Astrocyte of the hippocampus (primary cell): ENCODE measurements at places on chromosomes 4 and X.

GRCh38 chr4:166064721-166065120 lies 191.7 kb downstream of the TLL1 start:
- no peak for DNase-seq

DNA sequence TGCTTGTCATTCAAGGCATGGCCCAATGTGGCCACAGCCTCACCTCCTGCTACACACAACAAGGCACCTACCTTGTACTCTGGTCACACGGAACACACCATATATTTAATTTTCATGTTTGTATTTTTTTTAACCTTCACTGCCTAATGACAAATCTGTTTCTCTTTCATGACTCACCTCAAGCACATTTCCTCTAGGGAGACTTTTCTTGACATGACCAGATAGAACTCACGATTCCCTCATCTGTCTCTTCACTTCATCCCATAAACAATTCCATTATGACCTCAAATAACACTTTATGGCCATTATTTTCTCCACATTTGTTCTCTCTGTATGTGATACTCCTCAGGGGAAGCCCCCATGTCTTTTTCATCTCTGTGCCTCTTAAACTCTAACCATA lies 11.1 kb downstream of the DRP2 start:
- DNase-seq, result no peak

- no peak for DNase-seq
Measured at GRCh38 chrX:68833448-68833805, 4.6 kb downstream of the EFNB1 start.

- no peak for DNase-seq
Measured at GRCh38 chr4:140710908-140711622, 45.1 kb downstream of the TBC1D9 start.

GRCh38 chr4:69239557-69240168 lies 25.1 kb upstream of the UGT2B11 start:
- no peak for DNase-seq

DNA sequence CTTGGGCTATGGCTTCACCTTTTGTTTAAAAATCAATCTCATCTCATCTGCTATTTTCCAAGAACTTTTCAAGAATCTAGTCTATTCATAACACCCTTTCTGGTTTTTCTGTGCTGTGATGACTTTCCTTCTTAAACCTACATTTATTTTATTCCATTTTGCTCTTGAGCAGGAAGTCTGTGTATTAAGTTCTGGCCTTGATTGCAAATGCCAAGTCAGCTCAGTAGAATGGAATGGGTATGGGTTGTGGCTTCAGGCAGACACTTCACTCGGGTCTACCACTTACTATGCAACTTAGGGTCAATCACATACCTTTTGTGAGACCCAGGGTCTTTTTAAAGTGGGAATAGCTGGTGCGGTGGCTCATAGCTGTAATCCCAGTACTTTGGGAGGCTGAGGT lies 522.3 kb downstream of the TRIML1 start:
- peak; percentile 11 for DNase-seq

DNA sequence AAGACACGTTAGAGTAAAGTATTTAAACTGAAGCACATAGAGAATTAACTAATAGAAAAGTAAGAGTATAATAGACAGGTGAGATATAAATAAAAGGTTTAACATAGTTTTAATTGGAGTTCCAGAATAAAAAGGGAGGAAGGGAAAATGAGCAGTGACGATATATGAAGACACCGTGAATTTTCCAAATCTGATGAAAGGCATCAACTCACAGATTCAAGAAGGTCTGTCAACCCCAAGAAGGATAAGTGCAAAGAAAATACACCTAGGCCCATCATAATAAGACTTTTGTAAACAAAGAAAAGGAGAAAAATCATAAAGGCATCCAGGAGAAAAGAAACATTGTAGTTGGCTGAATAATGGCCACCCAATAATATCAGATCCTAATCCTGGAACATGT lies 43.9 kb upstream of the RAP2C start:
- no peak for DNase-seq

GRCh38 chrX:13383907-13384306 lies 64.1 kb upstream of the ATXN3L start:
- DNase-seq, result no peak

DNA sequence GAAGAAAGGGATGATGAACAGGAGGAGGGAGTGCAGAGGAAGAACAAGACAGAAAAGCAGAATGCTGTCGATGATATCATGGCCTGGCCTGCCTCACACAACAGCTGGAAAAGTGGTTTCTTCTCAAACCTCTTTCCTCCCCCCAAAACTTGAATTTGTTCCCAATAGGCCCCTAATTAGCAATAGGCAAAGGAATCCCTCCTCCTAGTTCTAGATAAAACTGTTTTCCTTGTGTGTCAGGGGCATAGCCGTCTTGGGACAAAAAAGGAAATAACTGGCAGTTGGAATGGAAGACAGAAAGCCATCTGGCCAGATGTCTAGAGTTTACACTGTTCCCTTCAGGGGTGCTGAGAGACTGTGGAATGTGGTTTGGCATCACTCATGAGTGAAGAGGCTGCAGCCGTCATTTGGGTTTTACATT lies 177.8 kb upstream of the C1QTNF7 start:
- peak; percentile 20 for DNase-seq

DNA sequence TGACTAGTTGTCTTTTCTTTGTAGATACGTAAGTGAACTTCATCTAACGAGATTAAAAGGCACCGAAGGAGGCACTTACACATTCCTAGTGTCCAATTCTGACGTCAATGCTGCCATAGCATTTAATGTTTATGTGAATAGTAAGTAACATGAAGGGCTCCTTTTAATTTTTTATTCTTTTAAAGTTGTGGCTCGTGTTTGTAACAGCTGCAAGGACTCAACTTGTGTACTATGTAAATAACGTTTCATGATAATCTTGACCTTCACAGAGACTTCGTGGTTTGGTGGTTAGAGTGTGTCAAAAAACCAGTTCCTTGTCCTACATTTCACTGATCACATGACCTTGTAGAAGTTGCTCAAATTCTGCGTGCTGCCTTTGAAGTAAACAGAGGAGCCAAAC lies 51.6 kb downstream of the KIT start:
- no peak for DNase-seq

GRCh38 chrX:45850775-45851433 lies 650.2 kb upstream of the DIPK2B start:
- DNase-seq, result peak; percentile 53
